ENCODE measurements at places on chromosomes 7 and 10.

GRCh38 chr7:40482845-40483244, 348.0 kb downstream of the SUGCT start:
- no peak for DNase-seq

DNA sequence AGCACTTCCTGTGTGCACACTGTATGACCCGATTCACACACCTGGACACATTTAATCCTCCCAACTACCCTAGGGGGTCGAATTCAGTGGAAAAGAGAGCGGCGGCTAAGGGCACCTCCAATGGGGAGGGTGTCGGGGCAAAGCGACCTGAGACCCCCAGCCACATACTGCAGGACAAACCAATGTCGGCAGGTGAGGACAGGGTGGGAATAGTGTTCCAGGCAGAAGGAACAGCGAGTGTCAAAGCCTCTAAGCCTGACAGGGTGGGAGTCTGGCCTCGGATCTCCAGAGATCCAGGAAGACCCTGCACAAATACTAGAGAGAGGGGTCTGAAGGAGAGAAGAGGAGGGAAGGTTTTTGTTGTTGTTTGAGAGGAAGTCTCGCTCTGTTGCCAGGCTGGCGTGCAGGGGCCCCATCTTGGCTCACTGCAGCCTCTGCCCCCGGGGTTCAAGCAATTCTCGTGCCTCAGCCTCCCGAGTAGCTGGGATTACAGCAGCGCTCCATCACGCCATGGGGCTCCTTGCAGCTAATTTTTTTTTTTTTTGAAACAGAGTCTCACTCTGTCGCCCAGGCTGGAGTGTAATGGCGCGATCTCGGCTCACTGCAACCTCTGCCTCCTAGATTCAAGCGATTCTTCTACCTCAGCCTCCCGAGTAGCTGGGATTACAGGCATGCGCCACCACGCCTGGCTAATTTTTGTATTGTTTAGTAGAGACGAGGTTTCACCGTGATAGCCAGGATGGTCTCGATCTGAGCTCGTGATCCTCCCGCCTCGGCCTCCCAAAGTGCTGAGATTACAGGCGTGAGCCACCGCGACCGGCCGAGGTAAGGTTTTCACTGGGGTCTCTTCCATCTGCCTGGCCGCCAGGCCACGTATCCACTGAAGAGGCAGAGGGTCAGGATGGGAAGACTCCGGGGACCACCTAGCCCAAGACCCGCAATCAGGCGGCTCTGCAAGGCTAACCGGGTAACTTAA, 1.2 kb upstream of the ARPC1B start:
- no peak for DNase-seq

- DNase-seq = no peak
Observed at GRCh38 chr7:21215307-21215706, 212.6 kb upstream of the SP4 start.

GRCh38 chr7:46530081-46530750, 609.1 kb upstream of the IGFBP3 start:
- no peak for DNase-seq

- DNase-seq = no peak
Observed at GRCh38 chr10:127196282-127197153, at the start of gene INSYN2A. TSS of gene INSYN2A (minus strand) at chr10:127196591. CDS start at chr10:127176395, 20,196 bp downstream.

DNA sequence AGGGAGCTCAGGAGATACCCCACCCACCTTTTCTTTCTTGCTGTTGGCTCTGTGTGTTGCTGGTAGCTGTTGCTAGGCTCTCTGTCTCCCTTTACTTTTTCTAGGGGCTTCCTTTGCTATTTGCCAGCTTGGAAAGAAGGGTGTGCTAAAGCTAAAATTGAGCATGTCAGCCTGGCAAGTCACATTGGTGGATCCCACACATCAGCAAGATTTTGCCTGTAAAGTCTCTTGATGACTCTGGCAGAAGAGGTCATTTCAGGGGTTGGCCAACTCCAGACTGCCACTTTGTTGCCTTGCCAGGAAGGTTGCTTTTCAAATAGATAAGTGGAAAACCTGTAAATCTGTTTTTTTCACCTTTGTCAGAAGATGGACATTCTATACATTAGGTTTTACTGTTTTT, 9.9 kb downstream of the CCNY start:
- DNase-seq = no peak

- DNase-seq = no peak
Observed at GRCh38 chr7:98133181-98133580, 26.5 kb downstream of the LMTK2 start.

DNA sequence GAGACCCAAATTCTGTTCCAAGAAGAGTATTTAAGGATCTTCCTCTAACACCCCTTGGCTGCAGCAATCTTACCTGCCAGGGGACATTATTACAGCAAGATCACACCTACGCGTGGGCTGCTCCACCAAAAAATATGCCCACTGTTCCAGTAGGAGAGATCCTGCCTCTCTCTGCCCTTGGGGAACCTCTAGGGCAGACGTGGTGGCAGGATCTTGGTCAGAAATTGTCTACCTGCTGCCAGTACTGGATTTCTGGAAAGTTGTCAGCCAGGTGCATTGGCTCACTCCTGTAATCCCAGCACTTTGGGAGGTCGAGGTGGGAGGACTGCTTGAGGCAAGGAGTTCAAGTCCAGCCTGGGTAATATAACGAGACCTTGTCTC, 259.0 kb downstream of the CALN1 start:
- DNase-seq = no peak

DNA sequence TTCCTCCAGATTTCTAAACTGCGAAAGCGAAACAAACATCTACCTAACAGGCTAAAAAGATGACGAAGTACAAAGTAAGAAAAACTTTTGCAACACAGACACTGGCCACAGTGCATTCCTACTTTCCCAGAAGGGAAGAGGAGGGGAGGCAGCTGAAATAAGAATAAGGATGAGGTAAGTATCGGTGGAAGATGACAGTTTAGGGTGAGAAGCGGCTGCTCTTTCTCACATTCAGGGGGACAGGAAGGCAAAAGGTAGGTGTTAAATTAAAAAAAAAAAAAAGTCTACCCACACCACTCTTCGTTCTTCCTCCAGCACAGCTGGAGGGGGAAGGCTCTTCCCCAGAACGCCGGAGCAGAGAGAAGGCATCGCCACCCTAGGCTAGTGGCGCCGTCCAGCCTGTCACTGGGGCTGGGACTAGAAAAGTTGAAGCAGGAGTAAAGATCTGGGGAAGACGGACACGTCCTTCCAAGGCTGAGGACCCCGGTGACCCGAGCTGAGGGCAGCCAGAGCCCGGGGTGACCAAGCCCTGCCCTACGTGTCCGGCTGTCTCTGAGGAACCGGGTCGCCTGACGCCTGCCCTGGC, 846 bp downstream of the DNAJC1 start:
- DNase-seq = no peak

- no peak for DNase-seq
Observed at GRCh38 chr7:38323156-38323555, 49.7 kb upstream of the TARP start.

GRCh38 chr7:84216472-84216871, 21.9 kb upstream of the SEMA3A start:
- DNase-seq = no peak

- DNase-seq = no peak
Observed at GRCh38 chr7:24381894-24382505, 98.0 kb downstream of the NPY start.

- DNase-seq = no peak
Observed at GRCh38 chr10:124484031-124484430, 22.4 kb downstream of the LHPP start.

- no peak for DNase-seq
Observed at GRCh38 chr7:94429153-94429552, 34.5 kb downstream of the COL1A2 start.

DNA sequence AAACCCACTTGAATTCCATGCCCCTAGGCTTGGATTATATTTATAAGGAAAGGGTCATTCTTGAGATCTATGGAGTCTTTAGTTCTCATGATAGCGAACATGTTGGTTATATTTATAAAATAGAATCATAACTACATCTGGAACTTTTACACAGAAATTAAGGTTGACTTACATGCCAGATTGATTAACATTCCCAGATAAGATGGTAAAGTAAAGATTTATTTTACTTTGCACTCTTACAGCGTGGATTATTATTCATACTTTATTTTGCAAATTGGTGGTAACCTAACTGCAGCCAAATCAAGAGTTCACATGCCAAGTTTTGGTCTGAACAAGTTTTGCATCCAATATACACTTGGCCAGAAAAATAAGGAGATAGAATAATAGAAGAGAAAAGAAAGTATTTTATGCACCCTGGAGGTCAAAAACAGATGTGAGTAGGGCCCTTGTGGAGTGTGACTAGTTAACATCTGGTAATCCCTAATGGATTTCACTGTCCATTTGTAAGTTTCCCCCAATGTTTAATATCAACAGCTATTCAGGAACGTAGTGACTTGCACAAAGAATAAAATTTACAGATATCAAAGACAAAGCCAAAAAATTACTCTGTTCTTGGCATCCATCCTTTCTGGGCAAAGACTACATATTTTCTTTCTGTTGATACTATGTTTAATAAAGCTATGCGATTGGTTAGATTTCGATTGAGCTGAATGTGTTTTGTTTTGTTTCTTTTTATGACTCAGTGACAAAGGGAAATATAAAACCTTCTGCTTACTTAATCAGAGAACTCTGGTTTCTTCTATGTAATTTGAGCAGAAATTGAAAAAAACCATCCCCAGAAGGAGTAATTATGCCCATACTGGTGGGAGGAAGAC, 10.1 kb upstream of the TMEM26 start:
- no peak for DNase-seq

- DNase-seq = no peak
Observed at GRCh38 chr10:119427263-119427864, 115.2 kb downstream of the RGS10 start.

DNA sequence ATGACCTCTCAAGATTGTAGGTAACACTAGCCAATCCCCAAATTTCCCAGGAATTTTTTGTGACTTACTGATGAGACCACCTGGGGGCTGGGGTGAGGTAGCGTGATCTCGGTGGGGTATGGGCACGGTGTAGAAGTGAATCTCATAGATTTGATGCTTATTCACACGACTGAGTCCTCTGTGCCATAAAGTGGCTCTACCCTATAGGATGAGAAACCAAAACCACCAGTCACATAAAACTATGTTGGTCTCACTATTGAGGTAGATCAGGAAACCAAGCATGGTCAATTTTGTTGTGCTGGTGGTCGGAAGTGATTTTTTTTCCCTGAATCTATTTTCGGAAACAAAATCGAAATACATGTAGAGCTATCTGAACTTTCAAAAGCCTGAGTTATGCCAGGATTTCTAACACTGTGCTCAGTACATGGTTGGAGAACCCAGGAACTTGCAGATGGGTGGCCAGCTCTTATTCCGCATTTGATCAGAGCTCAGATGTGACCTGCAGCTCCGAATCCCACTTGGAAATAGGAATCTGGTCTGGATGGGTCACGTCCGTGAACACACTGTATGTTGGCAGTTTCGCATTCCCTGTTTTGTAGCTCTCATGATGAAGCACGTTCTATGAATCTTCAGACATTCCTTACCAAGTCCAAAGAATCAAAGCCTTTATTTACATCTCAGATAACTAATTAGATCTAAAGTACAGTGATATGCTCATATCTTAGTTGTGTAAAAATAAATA, 261.5 kb downstream of the KLF6 start:
- DNase-seq = no peak

DNA sequence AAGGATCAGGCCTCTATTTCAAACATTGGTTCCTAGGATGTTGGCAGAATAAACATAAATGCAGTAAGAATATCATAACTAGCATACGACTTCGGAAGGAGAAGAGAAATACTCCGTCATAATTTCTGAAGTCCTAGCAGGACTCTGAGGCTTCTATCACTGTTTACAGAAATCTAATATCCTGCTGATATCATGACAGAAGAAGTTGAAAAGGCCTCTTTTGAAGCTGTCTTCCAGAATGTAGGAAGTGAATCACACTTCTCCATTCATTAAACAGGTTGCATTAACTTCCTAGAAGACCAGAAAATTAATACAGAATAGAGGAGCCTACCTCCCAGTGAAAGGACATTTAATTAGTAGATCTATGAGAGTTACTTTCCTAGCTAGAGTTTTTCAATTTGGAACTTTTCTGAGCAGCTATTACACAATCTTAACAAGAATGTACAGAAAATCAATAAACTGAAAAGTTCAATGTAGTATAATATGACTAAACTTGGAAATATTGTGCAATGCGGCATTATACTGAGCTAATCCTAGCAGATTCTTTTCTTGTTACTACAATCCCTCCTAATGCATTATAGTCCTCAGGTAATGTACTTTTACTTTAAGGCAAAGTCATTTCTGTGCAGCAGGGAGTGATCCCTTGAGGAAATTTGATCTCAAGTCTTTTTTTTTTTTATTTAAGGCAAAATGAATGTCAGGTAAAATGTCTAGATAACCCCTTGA, 622.6 kb upstream of the CELF2 start:
- DNase-seq = no peak

DNA sequence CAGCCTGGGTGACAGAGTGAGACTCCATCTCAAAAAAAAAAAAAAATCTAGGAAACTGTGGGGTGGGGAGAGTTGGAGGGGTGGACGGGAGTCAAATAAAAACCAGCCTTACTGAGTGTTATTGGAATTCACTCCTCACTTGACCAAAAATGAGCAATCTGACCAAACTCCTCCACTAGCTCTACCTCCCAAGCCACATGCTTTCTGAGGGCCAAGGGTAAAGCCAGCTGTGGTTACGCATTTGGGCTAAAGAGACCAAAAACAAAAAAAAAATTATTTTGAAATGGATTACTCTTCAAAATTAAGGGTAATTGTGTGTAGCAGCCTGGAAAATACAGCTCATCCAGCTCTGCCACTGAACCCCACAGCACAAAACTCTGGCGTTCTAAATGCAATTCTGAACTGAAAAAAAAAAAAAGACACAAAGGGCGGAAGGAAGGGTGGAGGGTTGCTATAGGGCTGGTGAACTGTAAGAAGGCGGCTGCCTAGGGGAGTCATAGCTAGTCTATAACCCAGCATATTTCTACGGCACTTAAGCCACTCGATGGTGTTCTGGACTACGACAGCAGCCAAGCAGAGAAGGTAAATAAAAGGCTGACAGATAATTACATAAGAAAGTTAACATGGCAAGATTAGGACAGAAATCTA, 7.8 kb downstream of the ELMO1 start:
- no peak for DNase-seq

DNA sequence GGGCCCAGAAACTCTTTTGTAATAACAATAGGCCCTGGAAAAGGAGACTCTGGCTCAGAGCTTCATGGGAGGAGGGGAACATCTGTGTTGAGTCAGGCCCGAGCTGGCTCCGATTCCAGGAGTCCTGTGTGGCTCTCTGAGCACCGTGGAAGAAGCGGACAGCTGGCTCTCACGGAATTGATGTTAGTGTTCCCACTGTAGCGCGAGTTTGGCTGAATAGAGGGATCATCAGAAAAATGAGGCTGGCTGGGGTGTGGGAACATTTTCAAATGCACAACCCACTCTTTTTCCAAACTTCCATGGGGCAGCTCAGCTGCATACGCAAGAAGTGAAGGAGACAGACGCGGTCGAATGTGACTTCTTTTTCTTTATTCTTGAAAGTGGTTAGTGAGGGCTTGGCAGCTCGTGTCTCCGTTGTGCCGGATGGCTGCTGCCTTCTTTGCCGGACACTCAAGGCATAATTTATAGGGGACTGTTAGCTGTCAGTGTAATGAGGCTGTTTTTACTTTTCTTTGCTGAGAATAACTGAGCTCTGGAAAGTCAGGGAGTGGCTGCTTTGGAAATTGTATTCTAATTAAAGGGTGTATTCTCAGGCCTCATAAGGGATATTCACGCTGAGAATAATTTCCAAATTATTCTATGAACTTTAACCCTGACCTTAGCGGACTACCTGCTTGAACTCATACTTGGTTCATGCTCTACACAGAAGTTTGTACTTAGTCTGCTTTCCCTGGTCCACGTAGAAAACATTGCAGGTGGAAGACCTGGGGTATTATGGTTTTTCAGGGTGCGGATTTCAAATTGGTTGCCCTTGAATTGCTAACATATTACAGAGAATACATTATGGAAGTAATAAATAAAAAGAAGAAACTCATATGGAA, 23.1 kb downstream of the MDFIC start:
- DNase-seq = no peak

- no peak for DNase-seq
Observed at GRCh38 chr7:74306730-74307469, 17.7 kb downstream of the CLIP2 start.
